ENCODE measurements at places on chromosomes 16 and 17.
A peak's percentile ranks its signal among the peaks of the same experiment; 100 is the strongest.

DNA sequence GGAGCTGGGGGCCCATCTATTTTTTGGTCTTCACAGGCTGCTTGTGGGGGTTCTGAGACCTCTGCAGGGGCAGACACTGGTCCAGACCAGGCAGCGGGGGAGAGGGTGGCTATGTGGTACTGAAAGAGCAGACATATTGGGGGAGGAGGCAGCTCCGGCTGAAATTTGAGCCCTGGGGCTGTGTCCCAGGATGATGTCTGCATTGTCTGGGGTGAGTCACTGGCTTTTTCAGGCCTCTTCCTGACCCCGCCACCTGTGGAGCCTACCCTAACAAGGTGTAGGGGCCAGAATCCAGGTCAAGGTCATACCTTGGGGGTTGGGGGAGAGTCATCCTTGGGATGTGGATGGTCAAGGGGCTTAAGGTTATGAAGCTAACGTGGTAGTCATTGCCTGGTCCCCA lies 2.4 kb downstream of the CORO6 start:
- DNase-seq, result no peak

DNA sequence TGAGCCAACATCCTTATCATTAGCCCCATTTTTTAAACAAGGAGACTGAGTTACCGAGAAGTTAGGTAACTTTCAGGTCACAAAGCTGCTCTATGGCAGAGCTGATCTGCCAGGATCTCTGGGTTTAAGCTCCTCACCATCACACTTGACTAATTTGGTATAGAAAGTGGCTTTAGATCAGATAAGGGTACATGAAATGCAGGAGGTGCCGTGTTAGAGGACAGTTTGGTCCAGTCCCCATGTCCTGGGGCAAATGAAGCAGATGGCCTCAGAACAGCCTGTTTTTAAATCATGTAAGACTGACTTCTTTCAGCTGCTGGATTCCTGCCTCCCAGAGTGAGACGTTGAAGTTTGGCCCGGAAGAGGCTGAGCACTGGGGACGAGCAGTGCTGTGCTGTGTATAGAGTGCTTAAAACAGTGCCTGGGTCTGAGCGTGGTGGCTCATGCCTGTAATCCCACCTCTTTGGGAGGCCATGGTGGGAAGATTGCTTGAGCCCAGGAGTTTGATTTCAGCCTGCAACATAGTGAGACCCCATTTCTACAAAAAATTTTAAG lies 187.0 kb upstream of the CACNG3 start:
- no peak for DNase-seq

- no peak for DNase-seq
Observed at GRCh38 chr17:55426851-55427586, 5.4 kb upstream of the MMD start.

- DNase-seq, result no peak
Observed at GRCh38 chr17:38451840-38452529, 23.7 kb downstream of the ARHGAP23 start.

DNA sequence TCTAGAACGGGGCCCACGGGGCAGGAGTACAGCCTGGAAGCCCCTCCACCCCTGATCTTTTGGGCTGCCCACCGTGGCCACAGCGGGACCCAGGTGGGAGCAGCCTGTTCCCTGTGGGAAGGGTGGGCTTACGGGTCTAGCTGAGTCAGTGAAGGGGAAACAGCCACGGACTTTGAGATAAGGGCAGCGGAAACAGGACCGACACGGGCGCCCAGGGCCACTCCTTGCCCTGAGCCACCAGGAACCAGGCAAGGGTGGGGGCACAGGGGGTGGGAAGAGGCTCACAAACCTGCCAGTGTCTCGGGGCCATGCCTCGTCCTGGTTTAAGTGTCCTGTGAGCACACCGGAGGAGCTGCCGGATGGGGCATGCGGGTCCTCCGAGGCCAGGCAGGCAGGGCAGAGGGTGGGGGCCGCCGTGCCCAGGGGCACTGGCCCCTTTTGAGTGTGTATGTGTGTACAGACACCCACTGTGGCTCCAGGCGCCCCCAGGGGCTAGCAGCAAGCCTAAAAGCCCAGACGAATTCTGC lies 47.6 kb upstream of the PVALEF start:
- no peak for DNase-seq

DNA sequence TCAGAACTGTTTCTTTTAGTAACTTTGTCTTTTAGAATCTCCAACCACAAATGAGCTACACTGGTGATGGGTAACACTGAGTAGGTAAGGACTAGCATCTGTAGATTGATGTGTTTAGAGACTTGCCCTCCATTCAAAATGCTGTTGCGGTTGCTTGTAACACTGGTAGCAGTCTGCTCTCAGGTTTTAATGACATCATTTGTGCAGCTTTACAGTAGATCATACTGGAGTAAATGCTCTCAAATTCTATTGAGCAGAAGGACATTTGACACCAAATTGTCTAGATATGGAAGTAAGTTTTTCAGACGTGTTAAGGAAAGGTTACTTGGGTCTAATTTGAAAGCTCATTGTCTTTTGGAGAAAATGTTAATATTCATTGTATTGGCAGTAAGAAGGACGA lies 98.8 kb downstream of the NLK start:
- DNase-seq, result no peak

DNA sequence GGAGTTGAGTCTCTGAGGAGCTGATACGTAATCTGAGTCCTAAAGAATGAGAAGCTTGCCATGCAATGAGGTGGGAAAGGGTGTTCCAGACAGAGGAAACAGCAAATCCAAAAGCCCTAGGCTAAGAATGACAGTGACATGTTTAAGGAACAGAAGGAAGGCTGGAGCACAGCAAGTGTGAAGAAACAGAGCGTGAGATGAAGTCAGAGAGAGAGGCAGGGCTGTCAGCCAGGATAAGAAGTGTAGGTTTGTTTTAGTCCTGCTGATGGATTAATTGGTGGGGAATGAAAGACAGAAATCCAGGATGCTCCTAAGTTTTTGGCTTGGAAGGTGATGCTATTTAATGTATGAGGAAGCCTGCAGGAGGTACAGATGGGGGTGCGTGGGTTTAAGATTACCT lies 14.5 kb downstream of the MMP28 start:
- no peak for DNase-seq

DNA sequence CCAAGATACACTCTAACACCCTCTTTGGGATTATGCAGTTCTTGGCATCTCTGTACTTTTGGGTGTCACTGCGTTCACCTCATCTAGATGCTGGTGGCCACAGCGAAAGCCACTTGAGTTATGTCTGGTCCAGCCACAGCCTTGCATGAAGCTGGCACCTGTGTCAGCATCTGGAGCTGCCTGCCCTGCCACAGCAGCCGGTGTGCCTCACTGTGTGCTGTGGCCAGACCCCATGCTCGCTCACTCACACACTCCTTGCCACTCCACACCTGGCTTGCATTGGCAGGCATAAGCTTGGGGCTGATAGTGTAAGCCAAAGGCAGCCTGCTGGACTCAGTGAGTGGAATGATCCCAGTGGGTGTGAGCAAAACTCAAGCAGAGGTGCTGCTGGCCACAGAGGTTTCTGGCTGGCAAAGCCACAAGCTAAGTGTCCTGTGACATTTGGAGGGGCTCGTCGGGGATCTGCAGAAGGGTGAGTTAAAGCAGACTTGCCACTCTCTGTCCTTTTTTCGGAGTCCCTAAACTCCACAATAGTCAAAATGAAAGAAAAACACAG lies 442.7 kb upstream of the CDH8 start:
- no peak for DNase-seq

GRCh38 chr17:4673986-4674684 lies 29.8 kb downstream of the PELP1 start:
- DNase-seq, result no peak

GRCh38 chr16:49440156-49441065 lies 66.8 kb downstream of the C16orf78 start:
- no peak for DNase-seq

DNA sequence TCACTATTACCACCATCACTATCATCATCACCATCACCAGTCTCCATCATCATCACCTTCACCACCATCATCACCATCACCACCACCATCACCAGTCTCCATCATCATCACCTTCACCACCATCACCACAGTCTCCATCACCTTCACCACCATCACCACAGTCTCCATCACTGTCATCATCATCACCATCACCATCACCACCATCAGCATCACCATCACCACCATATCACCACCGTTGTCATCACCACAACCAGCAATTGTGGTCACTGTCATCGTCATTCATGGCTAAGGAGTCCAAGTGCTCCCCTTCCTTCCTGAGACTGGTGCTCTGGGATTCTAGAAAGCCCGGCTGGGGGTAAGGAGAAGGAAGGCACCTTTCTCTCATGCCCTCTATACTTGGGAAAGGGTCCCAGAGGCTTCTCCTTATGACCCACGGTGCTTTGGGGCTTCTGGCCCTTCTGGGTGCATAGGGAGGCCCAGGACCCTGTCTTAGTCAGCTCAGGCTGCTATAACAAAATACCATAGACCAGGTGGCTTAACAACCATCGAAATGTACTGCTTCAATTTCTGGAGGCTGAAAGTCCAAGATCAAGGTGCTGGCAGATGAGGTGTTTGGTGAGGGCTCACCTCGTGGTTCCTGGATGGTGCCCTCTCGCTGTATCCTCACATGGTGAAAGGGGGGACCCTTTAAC lies 93.4 kb upstream of the GSE1 start:
- no peak for DNase-seq

- DNase-seq, result no peak
Observed at GRCh38 chr16:66846831-66847230, 2.6 kb downstream of the CA7 start.

DNA sequence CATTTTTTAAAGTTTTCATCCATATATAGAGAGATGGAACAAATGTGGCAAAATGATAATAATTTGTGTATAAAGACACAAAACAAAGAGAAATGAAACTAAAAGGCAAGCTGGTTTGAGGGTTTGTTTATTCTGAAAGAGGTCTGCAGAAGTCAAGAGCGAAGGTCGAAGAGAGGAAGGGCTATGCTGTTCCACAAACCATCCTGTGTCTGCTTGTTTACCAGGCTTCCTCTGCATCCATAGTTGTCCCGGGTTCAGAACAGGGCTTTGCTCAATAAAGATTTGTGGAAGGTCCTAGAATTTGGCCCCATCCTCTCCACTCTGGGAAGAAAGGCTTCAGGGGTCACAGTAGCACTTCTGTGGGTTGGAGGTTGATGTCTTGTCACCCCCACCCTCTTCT lies 2.4 kb upstream of the MARVELD3 start:
- DNase-seq, result no peak

GRCh38 chr16:22928882-22929435 lies 115.0 kb downstream of the HS3ST2 start:
- no peak for DNase-seq

DNA sequence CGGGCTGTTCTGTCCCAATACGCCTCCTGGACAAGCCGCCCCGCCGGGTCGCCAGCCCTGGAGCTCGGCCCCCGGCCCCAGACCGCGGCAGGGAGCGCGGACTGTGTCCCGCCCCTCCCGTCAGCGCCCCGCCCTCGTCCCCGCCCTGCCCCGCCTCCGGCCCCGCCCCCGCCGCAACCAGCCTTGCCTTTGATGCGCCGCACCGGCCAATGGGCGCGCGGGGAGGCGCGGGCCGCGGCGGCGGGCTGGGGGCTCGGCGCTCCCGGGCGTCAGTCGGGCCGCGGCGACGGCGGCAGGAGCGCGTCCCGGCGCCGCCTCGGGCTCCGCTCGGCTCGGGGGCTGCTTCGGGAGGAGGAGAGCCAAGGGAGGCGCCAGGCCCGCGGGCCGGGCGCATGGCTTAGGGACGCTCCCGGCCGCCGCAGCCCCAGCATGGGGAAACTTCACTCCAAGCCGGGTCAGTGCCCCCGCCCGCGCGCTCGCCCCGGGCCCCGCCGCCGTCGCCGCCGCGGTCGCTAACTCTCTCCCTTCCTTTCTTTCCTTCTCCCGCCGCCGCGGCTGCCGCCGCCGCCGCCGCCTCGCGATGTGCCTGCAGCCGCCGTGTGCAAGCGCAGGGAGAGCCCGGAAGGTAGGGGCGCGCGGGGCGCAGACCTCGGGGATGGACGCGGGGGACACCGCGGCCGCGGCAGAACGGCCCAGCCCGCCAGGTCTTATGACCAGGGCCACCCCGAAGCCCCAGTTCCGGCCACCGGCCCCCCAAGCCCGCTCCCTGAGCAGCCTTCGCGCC lies at the start of gene NKD1:
NKD1 (plus strand) TSS at position 272 of the 784 bp plus-strand sequence; CDS start at position 430, 158 bp downstream.
- DNase-seq, result peak; percentile 82

DNA sequence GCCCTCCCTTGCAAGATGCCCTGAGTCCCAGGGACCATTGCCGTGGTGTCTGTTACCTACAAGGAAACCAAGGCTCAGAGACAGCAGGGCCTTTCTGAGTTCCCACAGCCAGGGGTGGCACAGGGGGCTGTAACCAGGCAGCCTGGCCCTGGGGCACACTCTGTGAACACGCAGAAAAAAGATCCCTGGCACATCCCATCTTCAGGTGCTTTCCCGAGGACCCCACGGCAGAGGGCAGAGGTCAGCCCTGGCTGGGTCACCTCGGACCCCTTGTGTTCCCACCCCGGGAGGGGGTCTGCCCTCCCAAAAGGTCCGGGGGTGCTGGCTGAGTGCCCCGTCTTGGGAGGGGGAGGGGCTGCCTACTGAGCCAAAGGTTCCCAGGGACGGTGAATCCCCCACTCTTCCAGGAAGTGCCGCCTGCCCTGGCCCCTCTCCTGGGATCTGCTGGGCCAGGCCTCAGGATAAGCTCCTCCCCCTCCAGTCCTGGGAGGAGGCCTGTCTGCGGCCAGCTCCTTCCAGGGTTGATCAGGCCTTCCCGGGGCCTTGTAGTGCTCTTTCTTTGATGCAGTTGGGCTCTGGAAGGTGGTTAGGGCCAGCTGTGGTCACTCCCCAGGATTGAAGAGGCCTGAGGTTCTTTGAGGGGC lies 8.1 kb downstream of the GLIS2 start:
- DNase-seq, result no peak

GRCh38 chr16:48109475-48109874 lies 46.3 kb downstream of the ABCC12 start:
- DNase-seq, result no peak

- no peak for DNase-seq
Observed at GRCh38 chr17:28443901-28444638, 29.4 kb upstream of the SLC13A2 start.

GRCh38 chr17:62823111-62823893 lies 15.2 kb upstream of the MARCHF10 start:
- no peak for DNase-seq

DNA sequence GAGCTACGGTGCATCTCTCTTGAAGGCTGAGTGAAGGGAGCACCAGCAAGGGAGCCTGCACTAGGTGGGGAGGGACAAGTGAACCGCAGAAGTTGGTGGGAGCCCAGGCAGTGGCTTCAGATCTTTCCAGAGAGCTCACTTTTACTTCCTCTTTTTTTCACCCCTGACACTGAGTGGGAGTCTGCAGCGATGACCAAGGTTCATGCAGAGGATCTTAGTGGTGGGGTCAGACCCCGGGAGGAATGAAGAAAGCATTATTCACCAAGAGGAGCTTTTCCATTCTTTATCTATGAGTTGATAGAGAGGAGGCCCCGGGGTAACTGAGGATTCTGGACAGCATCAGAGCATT lies 3.0 kb upstream of the CCL2 start:
- no peak for DNase-seq

DNA sequence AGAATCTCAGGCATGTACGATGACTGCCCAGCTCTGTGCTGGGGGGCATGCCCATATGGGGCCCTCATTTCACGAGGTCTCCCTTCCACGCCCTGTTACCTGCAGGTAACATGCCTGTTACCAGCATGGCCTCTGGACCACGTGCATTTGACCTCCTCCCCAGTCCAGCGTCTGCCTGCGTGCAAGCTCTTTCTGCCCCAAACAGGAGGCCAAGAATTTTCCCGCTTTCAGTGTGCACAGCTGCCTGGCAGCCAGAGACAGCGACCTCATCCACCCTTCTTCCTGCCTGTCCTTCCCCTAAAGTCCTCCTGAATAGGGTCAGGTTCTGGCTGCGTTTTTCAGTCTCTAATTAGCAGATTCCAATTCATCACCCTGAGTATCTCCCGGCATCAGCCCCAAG lies 306.5 kb upstream of the ZFHX3 start:
- DNase-seq, result no peak

All from cardiac septum (tissue), 1 donor.